T follicular helper cell (primary cell): ENCODE measurements at places on chromosomes 5 and 9.

DNA sequence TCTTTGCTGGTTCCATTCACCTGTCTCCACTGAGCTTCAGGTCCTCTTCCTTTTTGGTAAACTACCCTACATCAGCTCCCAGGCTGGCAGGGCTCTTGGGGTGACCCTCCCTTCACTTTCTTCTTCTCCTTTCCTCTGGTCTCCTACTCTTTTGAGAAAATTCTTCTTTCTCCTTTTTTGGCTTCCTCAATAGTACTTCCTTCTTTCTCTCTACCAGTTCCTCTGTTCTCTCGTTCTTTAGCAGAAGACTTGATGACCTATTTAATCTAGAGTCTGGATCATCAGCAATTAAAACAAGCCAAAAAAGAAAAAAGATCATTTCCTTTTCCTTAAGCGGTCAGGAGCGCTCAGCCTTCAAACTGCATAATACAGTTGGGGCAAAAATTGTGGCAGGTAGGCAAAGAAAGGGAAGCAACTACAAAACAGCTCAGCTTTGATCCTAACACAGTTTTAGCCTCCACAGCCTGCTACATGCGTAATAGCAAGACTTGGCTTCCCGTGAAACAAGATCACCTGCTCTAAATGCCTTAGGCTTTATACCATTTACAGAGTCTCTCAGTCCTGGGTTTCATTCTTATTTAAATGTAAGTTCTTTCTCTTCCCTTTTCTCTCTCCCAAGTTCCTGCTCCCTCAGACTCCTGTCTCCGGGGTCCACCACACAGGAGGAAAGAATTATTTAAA, 14.0 kb upstream of the GSN start:
- no peak for DNase-seq

GRCh38 chr9:93186215-93186945, 2.4 kb downstream of the WNK2 start:
- no peak for DNase-seq

GRCh38 chr5:137236849-137237507, 262.1 kb downstream of the SPOCK1 start:
- no peak for DNase-seq

DNA sequence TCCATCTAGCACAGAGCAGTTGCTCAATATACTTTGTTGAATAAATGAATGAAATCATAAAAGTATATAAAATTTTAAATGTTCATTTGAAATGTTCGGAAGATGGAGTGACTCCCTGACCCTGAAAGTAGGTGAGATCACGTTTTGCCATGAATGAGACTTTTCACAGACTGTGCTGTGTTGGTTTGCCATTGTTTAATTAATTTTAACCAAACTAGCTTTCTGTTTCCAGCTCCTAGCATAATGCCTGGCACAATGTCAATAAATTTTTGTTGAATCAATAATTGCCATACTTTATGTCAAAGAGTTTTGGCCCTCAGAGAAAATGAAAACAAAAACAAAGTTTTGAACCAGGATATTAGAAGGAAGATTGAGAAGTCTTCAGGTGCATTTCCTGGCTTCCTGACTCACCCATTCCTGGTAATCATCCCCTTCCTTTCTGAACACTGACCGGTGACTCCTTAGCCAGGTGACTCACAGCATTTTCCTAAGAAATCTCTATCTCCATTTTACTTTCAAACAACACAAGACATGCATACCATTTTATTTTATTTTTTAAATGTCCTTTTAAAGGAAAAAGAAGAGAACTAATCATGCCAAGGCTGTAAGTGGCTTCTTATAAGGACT, 15.1 kb downstream of the SLC28A3 start:
- no peak for DNase-seq
